ENCODE measurements at places on chromosomes 6 and 20. TPM values are rescaled to one million over a fixed set of nuclear protein-coding genes. Genes with fewer than 3 reads are reported as not detected.

ACTL10 gene
- polyA plus RNA-seq: 0.25 TPM

CRISP2 gene
- polyA plus RNA-seq: not detected

TNNC2 gene
- polyA plus RNA-seq: 1.1 TPM

SLC17A3 gene
- not detected for polyA plus RNA-seq

Measured in SK-N-SH (cell line).